ENCODE measurements at places on chromosomes 2 and 18.

DNA sequence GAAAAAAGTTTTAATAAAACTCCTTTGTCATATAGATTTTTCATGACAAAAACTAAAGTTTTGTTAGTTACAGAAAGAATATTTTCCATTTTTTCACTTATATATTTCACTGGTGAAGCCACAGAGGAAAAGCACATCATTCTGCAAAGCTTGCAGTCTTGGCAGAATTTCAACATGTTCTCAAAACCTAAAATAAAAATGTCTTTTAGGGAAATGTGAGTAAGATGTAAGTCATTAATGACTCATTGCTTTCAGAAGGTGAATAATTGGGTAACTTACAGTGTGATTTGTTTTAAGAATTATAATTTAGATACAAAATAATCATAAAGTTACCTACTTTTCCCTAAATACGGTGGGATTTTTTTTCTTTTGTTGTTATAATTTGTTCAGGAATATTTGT, 43.4 kb upstream of the TNFRSF11A start:
- peak; percentile 77 for DNase-seq

- no peak for DNase-seq
Observed at GRCh38 chr2:67658820-67659219, 261.7 kb downstream of the ETAA1 start.

GRCh38 chr2:25817630-25818029, 60.7 kb downstream of the ASXL2 start:
- DNase-seq, result no peak

DNA sequence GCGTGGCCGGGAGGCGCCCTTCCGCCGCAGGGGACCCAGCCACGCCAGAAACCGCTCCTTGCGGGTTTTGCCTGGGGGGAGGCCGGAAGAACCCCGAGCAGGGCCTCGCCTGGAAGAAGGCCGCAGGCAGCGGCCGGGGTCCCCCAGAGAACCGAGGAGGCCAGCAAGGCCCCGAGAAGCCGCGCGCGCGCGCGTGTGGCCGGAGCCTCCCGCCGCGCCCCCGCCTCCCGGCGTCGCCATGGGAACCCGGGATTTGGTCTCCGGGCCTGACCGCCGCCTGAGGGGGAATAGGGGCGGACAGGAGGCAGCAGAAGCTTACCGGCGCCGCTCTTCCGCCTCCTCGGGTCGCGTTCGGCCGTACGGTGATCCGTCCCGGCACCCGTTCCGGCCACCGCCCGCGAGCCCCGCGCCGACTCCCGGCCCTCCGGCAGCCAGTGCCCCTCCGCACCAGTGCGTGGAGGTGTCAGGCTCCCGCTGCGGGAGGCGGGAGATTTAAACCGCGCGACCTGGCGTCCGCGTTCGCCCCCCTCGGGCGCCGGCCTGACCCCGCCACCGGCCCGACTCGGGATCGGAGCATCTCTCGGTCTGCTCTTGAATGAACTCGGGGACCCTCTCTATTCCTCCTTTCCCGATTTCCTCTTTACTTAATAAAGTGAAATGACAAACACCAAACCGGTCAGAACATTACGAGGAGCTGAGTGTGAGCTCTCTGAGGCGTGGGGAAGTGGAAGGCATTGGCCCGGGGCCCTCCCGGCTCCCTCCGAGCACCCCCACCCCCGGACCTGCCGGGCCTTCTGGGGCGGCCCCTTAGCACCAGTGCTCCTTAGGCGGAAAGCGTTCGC, at the start of gene ICA1L:
Gene ICA1L, minus strand, starts transcription at position 467 of the 842 bp plus-strand sequence. CDS start 42,757 bp downstream, outside the sequence.
- peak; percentile 45 for DNase-seq

- DNase-seq, result peak; percentile 96
Observed at GRCh38 chr2:143705108-143705707, 576.0 kb downstream of the ARHGAP15 start.

GRCh38 chr2:88171966-88172365, 1.8 kb downstream of the THNSL2 start:
- no peak for DNase-seq

DNA sequence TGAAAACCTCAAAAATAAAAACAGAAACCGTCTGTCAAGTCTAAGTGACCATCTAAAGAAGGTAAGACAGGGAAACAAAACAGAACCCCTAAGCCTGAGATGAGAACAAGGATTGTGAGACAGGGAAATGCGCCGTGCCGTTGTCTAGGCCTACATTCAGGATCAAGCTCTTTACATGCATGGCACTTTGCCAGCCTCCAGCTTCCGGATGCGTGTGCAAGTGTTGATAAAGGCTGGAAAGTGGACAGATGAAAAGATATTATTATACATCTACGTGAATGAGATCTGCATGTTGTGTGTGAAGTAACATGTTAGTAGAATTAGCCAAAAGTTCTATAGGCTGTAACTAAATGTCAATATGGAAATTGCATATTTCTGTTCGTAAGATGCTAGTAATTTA, 28.6 kb upstream of the TMEM87B start:
- no peak for DNase-seq

- no peak for DNase-seq
Observed at GRCh38 chr2:109196081-109196875, 67.3 kb downstream of the SH3RF3 start.

GRCh38 chr18:37668971-37669747, 103.6 kb upstream of the CELF4 start:
- DNase-seq, result no peak

- DNase-seq, result peak; percentile 83
Observed at GRCh38 chr2:174840436-174840835, 76.2 kb upstream of the CHRNA1 start.

- DNase-seq, result no peak
Observed at GRCh38 chr2:22086726-22087125, 963.0 kb downstream of the TDRD15 start.

DNA sequence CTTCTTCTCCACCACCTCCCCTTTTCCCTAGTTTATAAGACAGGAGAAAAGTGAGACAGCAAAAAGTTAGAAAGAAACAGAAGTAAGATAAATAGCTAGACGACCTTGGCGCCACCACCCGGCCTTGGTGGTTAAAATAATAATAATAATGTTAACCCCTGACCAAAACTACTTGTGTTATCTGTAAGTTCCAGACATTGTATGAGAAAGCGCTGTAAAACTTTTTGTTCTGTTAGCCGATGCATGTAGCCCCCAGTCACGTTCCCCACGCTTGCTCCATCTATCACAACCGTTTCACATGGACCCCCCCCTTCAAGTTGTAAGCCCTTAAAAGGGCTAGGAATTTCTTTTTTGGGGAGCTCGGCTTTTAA, 1.5 kb upstream of the BUB1 start:
- peak; percentile 26 for DNase-seq

GRCh38 chr18:76977684-76978232, 154.8 kb downstream of the MBP start:
- no peak for DNase-seq

DNA sequence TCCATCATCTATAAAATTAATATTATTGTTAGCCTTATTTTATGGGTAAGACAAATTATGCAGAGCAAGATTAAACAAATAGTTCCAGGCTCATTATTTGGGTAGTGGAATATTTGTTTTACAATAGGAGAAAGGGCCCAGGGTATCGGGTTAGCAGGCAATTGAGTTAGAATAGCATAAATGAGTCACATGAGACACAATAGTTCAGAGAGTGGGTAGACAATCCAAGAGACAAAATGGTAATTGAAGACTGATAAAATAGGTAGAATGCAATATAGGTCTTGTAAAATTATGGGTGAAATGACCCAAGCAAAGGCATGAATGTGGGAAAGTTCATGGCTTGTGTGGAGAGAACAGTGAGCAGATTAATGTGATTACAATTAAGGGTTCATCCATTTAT, 790.9 kb upstream of the GCFC2 start:
- DNase-seq, result no peak

DNA sequence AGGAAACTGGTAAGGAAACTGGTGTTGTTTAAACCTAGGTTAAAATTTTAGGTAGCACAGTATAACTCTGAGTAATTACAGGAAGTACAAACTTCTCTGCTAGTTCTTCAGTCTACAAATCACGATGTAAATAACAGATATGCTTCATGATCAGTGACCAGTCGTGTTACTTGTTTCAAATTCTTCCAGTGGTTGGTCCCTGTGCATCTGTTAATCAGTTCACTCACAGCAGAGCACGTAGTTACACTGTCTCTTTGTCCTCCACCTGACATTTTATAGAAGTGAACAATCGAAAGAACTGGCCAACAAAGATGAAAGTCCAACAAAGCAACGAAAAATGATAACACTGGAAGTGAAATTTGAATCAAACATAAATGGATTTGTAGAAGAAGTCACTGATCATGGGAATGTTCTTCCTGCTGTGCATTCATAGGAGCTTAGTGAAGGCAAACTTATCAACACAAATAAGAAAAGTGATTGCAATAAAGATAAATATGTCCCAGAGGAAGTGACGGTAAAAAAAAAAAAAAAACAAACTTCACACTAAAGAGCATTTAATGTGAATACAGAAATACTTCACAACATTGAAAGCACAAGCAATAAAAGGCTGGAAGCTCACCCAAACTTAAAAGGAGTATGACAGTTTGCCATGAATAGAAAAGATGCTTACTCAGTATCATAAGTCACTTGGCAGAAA, 7.0 kb downstream of the EIF2AK2 start:
- DNase-seq, result no peak

DNA sequence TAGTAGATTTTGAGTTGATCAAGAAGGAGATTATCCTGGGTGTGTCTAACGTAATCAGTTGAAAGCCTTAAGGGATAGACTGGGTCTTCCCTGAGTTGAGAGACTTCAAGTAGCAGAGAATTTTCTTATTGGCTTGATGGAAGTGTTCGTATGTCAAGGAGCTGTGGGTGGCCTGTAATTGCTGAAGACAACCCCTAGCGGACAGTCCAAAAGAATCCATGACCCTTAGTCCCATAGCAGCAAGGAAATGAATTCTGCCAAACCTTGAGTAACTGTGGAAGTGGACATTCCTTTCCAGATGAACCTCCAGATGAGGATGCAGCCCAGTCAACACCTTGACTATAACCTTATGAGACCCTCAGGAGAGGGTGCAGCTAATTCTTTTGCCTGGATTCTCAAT, 786.3 kb downstream of the SOCS6 start:
- no peak for DNase-seq

GRCh38 chr18:61637319-61637718, 255.5 kb downstream of the RNF152 start:
- no peak for DNase-seq

DNA sequence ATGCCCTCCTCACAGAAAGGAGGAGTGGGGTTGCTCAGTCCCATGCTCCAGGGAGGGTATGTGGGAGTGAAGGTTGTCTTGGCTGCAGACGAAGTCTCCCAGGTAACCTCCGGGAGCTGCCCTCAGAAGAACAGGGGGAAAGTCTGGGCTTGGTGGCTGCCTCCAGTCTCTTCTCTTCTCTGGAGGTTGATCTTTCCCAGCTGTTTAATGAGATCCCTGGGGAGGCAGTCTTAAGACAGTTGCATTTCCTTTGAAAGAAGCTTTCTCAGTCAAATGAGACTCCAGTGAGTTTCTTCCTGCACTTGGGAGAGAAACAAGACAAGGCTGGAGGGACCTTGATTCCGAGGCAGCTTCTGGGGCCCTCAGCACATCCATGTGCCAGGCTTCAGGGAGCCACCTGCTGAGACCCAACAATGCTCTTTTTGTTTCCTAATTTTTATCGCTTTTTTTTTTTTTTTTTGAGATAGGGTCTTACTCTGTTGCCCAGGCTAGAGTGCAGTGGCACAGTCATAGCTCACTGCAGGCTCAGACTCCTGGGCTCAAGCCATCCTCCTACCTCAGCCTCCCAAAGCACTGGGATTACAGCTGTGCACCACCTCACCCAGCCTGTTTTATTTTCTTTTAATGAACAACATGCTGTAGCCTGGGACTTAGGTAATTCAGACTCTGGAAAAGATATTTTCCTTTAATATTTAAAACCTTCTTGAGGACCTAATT, 71.7 kb upstream of the TPO start:
- DNase-seq, result no peak

GRCh38 chr2:148888003-148888501, 13.0 kb downstream of the KIF5C start:
- no peak for DNase-seq

- peak; percentile 21 for DNase-seq
Observed at GRCh38 chr2:184067502-184067901, 530.8 kb upstream of the ZNF804A start.

DNA sequence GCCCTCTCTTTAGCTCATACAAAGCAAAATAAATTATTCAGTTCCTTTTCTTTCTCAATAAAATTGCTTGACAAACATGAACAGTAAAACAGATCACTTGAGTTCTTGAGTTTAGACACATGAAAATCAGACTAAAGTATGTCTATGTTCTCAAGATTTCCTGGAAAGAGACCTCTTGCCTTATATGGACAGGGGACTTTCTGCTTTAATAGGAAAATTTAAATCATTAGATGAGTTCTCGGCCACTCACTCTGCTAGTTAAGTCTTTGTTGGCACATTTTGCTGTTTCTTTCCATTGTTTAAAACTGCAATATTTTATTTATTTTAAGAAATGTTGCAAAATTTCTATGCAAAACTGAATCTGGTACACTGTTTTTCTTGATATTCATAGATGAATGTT, 207.8 kb downstream of the RND3 start:
- DNase-seq, result no peak

DNA sequence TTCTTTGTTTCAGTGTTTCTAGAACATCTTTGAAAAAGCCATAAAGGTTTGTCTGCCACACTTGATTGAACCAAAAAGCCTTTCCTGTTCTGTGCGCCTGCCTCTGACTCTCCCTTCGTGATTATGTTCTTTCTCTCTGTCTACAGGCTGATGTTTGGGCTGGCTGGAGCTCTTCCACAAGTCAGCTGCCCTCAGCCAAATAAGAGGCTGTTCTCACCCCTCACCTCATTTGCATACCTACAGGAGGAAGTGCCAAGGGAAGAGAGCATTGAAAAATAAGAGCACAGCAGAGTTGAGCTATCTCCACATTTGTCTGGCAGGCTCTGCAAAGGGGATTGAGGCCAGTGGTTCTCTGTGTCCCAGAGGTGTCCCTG, 15.8 kb downstream of the INPP5D start:
- DNase-seq, result no peak

DNA sequence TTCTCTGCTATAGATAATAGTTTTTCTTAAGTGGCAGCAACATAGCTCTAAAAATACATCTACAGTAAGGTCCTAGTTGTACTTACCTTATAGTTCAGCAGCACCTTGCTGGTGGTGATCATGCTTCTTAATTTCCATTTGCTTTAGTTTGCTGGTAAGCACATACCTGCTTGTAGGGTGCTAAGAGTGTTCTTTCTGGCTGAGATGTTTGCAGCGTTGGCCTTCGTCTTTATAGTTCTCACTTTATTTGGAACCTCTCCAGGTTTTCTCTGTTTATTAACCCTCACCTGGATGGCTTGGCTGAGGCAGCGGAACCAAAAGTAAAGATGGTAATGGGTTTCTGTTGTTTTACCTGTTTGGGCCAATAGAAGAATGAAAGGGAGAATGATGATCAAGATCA, 123.6 kb upstream of the EFEMP1 start:
- DNase-seq, result no peak

GRCh38 chr2:212154477-212154878, 384.1 kb downstream of the ERBB4 start:
- DNase-seq, result no peak

- no peak for DNase-seq
Observed at GRCh38 chr2:54577035-54577434, 120.9 kb downstream of the SPTBN1 start.

- no peak for DNase-seq
Observed at GRCh38 chr2:217269701-217270484, 410.0 kb upstream of the TNP1 start.

Data from amniotic epithelial cell (primary cell).